Stimulated activated CD8-positive, alpha-beta memory T cell treated with anti-CD3 and anti-CD28 coated beads, Interleukin-2, amount 100 ng/mL, for 1 hour (primary cell): ENCODE measurements at places on chromosomes 2 and 18.

DNA sequence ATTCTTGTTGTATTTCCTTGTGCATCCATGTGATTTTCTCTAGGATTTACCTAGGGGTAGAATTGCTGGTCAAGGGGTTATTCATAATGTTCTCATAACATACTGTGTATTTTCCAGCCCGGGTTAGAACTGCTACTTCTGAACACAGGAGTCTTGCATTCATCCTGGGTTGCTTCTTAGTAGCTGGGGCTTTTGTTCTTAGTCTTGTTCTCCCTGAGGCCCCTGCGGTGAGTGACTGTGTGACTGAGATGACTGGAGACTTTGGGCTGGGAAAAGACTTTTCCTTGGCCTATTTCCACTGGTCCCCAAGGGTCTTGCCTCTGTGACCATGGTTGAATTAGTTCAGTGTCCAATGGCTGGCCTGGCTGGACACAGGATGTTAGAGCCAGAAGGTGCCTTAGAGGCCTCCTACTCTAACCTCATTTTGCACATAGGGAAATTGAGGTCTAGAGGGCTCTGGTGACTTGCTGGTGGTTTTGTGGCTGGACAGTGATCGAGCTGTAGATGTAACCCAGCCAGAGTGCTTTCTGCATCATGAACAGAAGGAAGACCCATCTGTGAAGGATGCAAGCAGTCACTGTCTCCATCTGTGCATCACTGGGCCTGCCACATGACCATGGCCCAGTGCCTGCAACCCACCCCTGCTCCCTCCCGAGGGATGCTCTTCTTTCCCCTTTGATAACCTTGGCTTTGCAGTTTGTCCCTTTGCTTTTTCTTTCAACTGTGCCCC is 233.3 kb downstream of the FHOD3 start:
- DNase-seq = no peak

DNA sequence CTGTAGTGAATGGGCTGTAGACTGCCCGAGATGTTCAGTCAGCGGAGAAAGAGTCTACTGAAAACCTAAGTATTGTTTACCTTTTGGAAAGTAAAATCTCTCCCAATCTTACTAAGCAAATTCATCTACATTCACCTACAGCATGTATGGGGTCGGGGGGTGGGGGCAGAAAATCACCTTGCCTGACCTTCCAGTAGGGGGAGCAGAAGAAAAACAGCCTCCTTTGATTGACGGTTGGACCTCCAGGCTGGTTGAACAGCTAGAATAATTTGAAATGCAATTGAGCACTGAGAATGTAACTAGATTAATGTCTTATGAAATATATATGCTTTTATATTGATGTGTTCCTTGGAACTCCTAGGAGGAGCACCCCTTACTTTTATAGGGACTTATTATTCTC is 10.0 kb downstream of the LRATD1 start:
- no peak for DNase-seq

- no peak for DNase-seq
Measured at GRCh38 chr18:8933714-8934284, 168.7 kb upstream of the NDUFV2 start.

GRCh38 chr18:21057112-21057511 is 54.5 kb downstream of the ROCK1 start:
- no peak for DNase-seq

GRCh38 chr2:236672606-236673005 is 103.0 kb downstream of the ACKR3 start:
- no peak for DNase-seq

DNA sequence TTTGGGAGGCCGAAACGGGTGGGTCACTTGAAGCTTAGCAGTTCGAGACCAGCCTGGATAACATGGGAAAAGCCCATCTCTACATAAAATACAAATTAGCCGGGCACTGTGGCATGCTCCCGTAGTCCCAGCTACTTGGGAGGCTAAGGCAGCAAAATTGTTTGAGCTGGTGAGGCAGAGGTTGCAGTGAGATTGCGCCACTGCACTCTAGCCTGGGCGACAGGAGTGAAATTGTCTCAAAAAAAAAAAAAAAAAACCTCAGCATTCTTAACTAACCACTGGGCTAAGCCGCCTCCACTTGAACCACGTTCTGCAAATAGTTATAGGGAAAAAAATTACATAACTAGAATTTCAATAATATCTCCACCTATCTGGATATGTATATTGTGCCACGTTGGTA is 2.3 kb downstream of the FOXI3 start:
- DNase-seq = no peak

DNA sequence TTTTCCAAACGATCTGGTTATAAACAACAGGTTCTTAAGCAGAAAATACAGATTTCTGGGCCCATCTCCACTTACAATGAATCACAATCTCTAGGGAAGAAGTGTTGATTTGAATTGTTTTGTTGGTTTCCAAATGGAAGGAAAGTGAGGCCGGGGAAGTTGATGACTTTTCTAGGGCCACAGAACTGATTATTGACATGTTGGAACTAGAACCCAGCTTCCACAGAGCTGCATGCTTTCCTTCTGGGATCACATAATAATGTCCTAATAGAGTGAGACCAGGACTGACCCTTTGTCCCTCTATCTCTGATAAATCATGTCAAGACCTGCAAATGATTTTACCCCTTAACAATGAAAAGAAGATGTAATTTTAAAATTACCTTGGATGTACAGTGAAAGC is 332.2 kb downstream of the OSR1 start:
- DNase-seq = no peak

DNA sequence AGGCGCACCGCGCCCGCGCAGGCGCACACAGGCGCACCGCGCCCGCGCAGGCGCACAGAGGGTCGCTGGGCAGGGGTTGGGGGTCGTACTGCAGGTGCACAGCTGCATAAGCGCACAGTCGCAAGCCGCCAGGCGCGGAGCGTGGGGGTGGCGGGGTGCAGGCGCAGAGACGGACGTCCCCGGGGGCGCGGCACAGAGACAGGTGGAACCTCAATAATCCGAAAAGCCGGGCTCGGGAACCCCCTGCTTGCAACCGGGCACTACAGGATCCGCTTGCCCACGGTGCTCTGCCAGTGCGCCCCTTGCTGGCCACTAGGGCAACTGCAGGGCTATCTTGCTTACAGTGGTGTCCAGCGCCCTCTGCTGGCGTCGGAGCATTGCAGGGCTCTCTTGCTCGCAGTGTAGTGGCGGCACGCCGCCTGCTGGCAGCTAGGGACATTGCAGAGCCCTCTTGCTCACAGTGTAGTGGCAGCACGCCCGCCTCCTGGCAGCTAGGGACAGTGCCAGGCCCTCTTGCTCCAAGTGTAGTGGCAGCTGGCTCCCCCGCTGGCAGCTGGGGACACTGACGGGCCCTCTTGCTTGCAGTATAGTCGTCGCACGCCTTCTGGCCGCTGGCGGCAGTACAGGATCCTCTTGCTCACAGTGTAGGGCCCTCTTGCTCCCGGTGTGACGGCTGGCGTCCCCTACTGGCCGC is 34.9 kb downstream of the FAM110C start:
- DNase-seq = peak; percentile 23

DNA sequence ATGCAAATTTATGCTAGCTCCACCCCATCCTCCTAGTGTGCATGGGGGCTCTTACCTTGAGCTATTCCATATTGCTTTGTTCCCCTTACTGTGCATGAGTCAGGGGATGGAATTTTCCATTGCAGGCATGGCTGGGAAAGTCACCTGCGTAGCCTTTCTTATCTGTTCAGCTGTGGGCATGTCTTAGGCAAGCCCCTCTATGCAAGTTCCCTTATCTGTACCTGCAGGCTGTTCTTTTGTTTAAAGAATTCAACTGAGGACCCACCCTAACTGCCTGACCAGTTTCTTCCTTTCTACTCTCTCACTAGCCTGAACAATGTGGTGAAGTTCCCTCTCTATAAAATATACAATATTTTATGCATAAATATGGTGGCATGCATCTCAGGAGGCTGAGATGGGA is 54.2 kb upstream of the CDCA7 start:
- no peak for DNase-seq

DNA sequence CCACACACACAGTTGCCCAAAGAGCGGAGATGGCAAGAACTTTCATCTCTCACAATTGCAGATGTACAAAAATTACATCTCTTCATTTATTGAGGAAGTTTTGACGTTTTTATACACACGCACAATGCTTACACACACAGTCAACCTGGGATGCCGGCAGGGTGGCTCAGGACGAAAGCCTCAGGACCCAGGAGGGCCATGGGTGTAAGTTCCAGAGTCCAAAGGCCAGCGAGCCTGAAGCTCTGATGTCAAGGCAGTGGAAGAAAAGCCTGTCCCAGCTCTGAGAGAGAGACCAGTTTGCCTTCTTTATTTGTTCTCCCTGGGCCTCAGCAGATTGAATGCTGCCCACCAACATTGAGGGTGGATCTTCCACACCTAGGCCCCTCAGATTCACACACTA is 10.1 kb downstream of the AMER3 start:
- DNase-seq = no peak

GRCh38 chr2:54945391-54946219 is 104.6 kb downstream of the RTN4 start:
- DNase-seq = no peak

GRCh38 chr2:174286172-174286571 is 37.8 kb upstream of the OLA1 start:
- DNase-seq = no peak

DNA sequence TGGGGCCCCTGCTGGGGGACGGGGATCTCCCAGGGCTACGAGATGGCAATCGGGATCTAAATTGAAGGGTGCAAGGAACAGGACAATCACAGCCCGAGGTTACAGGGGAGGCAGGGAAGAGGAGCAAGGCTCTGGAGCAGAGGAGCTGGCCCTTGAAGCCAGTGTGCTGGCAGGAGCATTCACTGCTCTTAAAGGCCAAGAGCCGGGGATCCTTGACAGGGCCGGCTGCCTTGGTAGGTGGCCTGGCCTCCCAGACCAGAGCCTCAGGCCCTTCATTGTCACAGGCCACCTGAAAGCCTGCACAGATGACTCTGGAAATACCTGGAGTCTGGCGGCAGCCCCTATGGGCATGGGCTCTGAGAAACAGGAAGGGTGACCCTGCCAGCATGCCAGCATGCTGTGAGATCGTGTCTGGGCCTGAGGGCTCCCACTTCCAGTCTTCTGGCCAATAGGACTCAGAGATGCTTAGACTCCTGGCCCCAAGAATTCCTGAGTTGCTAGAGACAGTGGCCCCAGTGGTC is 38.7 kb downstream of the PDIA6 start:
- DNase-seq = no peak

- no peak for DNase-seq
Measured at GRCh38 chr18:25284861-25285550, 67.0 kb downstream of the ZNF521 start.

GRCh38 chr18:63150942-63151421 is 168.6 kb downstream of the BCL2 start:
- no peak for DNase-seq

- DNase-seq = no peak
Measured at GRCh38 chr18:69261406-69261805, 139.3 kb upstream of the DOK6 start.

DNA sequence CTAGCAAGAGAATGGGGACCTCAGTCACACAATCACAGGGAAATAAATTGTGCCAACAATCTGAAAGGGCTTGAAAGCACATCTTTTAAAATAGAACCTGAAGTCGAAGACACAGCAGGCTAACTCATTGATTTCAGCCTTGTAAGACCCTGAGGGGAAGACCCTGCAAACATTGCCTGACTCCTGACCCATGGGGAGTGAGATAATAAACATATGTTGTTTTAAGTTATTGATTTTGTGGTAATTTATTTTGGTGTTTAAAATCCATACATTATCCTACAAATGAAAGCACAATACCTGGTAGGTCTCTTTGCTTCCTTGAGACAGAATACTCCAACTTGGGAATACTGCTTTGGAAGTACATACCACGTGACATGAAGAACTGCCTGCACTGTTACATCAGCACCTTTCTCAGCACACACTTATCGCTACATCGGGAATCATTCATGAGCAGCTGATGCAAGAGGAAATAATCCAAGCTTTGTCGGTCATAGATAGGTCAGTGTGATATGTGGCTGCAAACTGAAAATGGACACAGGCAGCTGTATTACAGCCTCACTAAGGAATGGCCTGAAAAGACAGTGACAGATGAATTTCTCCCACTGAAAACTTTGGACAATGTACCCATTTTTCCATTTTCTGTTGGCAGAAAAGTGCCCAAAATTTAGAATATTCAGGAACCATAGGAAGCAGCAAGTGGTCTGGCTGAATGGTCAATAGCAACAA is 494.5 kb upstream of the MAP2 start:
- DNase-seq = no peak

DNA sequence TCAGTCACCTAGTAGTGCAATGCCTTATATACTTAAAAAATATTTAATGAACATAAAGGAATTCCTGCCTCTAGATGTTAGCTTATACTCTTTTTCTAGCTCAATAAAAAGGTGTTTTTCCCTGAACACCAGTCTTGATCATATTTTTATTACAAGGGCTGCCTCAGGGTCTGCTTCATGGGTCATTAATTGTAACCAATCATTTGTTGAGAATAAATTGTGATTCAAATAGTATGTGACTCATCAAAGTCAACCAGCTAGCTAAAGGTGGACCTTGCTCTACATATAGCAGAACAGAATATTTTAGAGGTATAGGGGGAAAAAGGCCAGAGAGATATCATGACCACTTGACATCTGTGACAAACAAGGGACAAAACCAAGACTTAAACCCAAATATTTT is 114.0 kb downstream of the PIK3C3 start:
- DNase-seq = no peak

DNA sequence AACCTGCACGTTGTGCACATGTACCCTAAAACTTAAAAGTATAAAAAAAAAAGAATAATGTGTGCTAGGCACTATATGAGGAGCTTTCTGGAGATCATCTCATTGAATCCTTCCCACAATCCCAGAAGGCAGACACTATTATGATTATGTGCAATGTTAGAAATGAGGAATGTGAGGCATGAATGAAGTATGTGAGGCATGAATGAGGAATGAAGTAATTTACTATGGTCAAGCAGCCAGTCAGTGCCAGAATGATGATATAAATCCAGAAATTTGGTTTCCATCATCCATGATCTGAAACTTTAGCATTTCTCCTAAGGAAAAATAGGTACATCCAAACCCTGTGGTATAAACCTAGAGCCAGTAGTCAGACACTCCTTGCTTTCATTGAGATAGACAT is 42.0 kb downstream of the CCDC148 start:
- no peak for DNase-seq

GRCh38 chr2:37344453-37345361 is at the start of gene QPCT:
Gene QPCT (plus strand): TSS chr2:37344630. CDS start chr2:37344732, 102 bp downstream.
- peak; percentile 57 for DNase-seq

- DNase-seq = no peak
Measured at GRCh38 chr2:181420259-181421130, 36.7 kb upstream of the ITGA4 start.

DNA sequence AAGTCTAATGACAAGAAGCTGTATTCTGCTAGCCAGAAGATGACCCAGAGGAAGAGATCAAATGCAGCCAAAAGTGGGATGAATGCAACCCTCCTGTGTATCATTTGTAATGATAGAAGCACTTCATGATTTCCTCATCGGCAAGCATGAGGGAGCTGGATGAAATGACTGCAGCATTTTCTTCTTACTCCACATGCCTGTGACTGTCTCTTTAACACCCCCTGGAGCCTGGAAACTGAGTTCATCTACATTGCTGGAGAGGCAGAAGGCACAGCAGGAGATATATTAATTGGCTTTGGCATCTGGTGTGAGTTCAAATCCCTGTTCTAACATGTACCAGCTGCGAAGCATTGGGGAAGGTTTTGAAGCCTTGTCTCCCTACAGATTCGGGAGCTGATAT is 37.7 kb downstream of the ID2 start:
- no peak for DNase-seq
